Type B pancreatic cell (in vitro differentiated cells): ENCODE measurements at places on chromosomes 7 and 10. TPM values are rescaled to one million over a fixed set of nuclear protein-coding genes. Genes with fewer than 3 reads are reported as not detected.

ZNF655 gene
- 69.2 and 89.1 TPM in 2 replicates for total RNA-seq

UTF1 gene
- total RNA-seq, result not detected in 2 replicates

FZD8 gene
- total RNA-seq, result 3.7 and 7.5 TPM in 2 replicates

CALHM3 gene
- 3.3 and 20.3 TPM in 2 replicates for total RNA-seq

ADAM22 gene
- 2.9 and 8.1 TPM in 2 replicates for total RNA-seq

CYP2C8 gene
- total RNA-seq, result 2.2 and 2.9 TPM in 2 replicates

NPY gene
- 1.5 and 3.3 TPM in 2 replicates for total RNA-seq

CALN1 gene
- 1.6 and 1.9 TPM in 2 replicates for total RNA-seq

GALNT17 gene
- total RNA-seq, result 20.2 and 21.9 TPM in 2 replicates

MACC1 gene
- 14.8 and 27.8 TPM in 2 replicates for total RNA-seq

RET gene
- total RNA-seq, result 8.2 and 14.0 TPM in 2 replicates

CH25H gene
- 0.43 and 0.70 TPM in 2 replicates for total RNA-seq

LRRN3 gene
- 4.9 and 12.9 TPM in 2 replicates for total RNA-seq

CDH23 gene
- total RNA-seq, result 7.4 and 9.4 TPM in 2 replicates

LANCL2 gene
- 11.6 and 14.2 TPM in 2 replicates for total RNA-seq

GPR158 gene
- 2.5 and 3.6 TPM in 2 replicates for total RNA-seq

ARHGAP22 gene
- 4.1 and 5.1 TPM in 2 replicates for total RNA-seq

MMP21 gene
- 0.31 TPM in 1 of 2 replicates, not detected in the other for total RNA-seq

PALD1 gene
- 0.43 and 9.6 TPM in 2 replicates for total RNA-seq

PNLIPRP3 gene
- total RNA-seq, result not detected in 2 replicates

TAC1 gene
- total RNA-seq, result 12.8 and 18.9 TPM in 2 replicates

LIPM gene
- 0.38 TPM in 1 of 2 replicates, not detected in the other for total RNA-seq

ESYT2 gene
- total RNA-seq, result 42.1 and 89.4 TPM in 2 replicates

FOXI2 gene
- total RNA-seq, result 0.21 and 4.8 TPM in 2 replicates

HERC4 gene
- 37.2 and 50.5 TPM in 2 replicates for total RNA-seq

GNAT3 gene
- total RNA-seq, result 0.70 and 0.81 TPM in 2 replicates

TAS2R3 gene
- total RNA-seq, result 1.2 and 3.2 TPM in 2 replicates

NOD1 gene
- total RNA-seq, result 10.9 and 11.4 TPM in 2 replicates

IFIT1 gene
- 4.4 and 6.0 TPM in 2 replicates for total RNA-seq

HGF gene
- 0.98 and 4.9 TPM in 2 replicates for total RNA-seq

XRCC2 gene
- 5.5 and 16.3 TPM in 2 replicates for total RNA-seq

HOXA1 gene
- total RNA-seq, result 9.5 and 22.0 TPM in 2 replicates

DENND11 gene
- 17.3 and 19.8 TPM in 2 replicates for total RNA-seq

JCAD gene
- total RNA-seq, result 11.0 and 31.0 TPM in 2 replicates

ZPBP gene
- total RNA-seq, result not detected in 2 replicates

TMED4 gene
- total RNA-seq, result 92.8 and 97.1 TPM in 2 replicates

FUOM gene
- 20.4 and 21.7 TPM in 2 replicates for total RNA-seq

RASSF4 gene
- total RNA-seq, result 22.7 and 27.9 TPM in 2 replicates

PLAC9 gene
- total RNA-seq, result 8.2 TPM in 1 of 2 replicates, not detected in the other

ADAM12 gene
- 5.2 and 31.6 TPM in 2 replicates for total RNA-seq

STAG3 gene
- 1.6 and 1.7 TPM in 2 replicates for total RNA-seq
